Thyroid gland (tissue), 4 donors: ENCODE measurements at places on chromosomes 1 and 21. TPM values are rescaled to one million over a fixed set of nuclear protein-coding genes. Genes with fewer than 3 reads are reported as not detected.

DNA sequence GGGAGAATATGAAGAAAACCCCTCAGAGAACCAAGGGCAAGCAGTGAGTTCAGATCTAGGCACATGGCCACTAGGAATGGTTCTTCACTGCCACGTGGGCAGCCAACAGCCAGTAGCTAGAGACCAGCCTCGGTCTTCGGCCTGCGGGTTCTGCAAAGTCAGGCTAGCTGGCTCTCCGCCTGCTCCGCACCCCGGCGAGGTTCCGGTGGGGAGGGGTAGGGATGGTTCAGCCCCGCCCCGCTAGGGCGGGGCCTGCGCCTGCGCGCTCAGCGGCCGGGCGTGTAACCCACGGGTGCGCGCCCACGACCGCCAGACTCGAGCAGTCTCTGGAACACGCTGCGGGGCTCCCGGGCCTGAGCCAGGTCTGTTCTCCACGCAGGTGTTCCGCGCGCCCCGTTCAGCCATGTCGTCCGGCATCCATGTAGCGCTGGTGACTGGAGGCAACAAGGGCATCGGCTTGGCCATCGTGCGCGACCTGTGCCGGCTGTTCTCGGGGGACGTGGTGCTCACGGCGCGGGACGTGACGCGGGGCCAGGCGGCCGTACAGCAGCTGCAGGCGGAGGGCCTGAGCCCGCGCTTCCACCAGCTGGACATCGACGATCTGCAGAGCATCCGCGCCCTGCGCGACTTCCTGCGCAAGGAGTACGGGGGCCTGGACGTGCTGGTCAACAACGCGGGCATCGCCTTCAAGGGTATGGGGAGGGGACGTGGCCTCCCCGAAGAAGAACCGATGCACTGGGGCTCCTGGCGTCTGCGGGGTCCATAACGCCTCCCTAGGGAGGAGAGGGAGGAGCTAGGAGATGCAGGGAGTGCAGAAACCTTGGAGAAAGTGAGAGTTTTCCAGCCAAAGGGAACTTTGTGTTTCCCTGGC, at the start of gene CBR1:
CBR1 (plus strand) TSS at position 312 of the 871 bp plus-strand sequence; CDS start at position 404, 92 bp downstream.
- DNase-seq, result peak; percentile 95

DNA sequence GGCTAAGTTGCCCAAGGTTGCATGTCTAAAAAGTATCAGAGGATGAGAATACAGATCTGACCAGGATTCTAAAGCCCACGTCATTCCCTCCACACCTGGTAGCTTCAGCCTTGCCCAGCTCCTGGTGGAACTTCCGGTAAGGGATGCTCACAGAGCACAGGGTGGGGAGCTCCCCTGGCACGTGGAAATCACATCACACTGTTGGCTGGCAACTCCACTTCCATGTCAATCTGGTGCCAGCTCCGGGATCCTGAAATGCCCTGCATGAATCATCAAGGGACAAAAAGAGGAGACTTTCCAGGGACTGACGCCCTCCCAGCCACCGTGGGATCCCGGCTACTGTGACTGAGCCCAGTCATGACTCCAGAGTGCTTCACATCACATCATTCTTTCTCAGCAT, 12.4 kb upstream of the BCAR3 start:
- peak; percentile 23 for DNase-seq

GRCh38 chr1:9600861-9601834, 12.4 kb downstream of the TMEM201 start:
- no peak for DNase-seq

- DNase-seq, result no peak
These were observed 154.0 kb downstream of the VPS13D start for GRCh38 chr1:12383786-12384185.

DNA sequence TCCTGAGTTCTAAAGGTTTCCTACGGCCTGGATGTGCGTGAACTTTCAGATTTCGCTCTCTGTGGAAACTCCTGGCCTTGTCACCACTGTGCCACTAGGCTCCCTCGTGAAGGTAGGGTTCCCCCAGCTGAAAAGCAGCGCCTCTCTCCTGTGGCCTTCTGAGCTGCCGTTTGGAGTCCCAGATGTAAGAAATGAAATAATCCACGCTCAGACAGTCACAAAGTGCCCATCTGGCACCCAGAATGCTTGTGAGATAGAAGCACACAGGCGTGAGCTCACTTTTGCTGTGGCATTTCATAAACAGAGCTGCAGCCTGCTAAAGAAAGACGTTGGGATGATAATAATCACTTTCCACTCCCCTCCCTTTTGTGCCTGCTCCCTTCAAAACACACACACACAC, 65.8 kb downstream of the LMO4 start:
- DNase-seq, result no peak

The LIPI gene
- total RNA-seq, result 5.9 TPM

The NBPF10 gene
- 3.5 TPM for total RNA-seq

The HLX gene
- total RNA-seq, result 3.1 TPM
